Stimulated activated CD8-positive, alpha-beta memory T cell treated with anti-CD3 and anti-CD28 coated beads, Interleukin-7, amount 100 ng/mL, for 1 hour (primary cell): ENCODE measurements at places on chromosomes 2 and 18.

DNA sequence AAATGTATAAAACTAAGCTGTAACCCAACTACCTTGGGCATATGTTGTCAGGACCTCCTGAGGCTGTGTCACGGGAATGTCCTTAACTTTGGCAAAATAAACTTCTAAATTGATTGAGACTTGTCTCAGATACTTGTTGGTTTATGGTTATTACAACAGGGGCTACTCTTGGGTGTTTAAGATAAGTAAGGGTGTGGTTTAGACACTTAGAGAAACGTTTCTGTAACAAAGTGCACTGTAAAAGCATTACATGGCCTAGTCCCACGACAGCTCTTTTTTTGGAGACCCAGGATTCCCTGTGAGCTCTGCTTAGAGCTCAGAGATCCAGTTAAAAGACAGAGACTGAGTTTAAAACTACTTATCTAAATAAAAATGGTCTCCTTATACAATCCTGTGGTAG, 32.3 kb upstream of the LIPG start:
- no peak for DNase-seq

DNA sequence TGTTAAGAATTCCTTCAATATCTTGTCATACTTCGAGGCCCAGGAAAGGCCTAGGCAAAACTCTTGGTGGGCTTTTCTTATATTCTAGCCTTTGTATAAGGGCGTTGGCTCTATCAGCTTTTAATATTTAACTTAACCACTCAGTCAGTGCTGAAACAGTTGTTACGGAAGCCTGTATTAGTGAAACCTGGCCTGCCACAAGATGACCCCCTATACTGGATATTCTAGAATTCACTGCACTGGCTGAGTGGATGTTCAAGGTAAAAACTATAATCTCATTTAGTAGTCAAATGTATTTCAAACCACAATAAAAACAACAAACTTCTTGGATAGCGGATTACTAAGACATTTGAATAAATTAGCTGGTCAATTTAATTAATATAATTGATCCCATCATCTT, 91.7 kb upstream of the HNMT start:
- DNase-seq = no peak

- DNase-seq = no peak
These were observed 61.4 kb upstream of the LGALSL start for GRCh38 chr2:64392529-64392928.

DNA sequence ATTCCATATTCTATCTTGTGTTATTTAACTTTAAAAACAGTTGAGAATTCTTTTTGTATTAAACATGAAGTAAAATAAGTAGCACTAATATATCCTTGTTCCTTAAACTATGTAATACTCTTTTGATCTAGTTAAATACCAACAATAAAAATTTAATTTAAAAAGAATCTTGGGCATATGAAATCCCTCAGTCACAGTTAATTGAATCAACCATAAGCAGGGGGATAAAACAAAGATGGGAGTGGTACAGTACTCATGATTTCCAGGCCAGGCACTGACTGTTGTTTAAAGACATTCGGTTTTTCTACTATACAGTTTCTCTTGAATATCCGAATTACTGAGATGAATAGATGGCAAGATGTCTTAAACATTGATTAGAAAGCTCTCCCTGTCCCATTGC, 99.5 kb downstream of the TAF4B start:
- no peak for DNase-seq

DNA sequence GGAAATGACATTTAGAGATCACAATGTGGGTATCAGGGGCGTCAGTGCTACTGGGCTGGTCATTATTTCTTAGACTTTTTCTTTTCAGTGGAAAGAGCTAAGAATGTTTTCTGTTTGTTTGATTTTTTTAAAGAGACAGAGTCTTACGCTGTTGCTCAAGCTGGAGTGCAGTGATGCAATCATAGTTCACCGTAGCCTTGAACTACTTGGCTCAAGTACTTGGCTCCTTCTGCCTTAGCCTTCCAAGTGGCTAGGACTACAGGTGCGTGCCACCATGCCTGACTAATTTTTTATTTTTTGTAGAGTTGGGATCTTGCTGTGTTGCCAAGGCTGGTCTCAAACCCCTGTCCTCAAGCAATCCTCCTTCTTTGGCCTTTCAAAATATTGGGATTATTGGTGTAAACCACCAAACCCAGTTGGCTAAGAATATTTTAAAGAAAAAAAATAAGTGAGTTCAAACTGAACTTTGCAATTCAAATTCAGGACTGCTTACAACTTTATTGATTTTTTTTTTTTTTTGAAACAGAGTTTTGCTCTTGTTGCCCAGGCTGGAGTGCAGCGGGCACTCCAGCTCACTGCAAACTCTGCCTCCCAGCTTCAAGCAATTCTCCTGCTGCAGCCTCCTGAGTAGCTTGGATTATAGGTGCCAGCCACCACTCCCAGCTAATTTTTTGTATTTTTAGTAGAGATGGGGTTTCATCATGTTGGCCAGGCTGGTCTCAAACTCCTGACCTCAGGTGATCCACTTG, 154.2 kb downstream of the MIB1 start:
- no peak for DNase-seq
